ENCODE measurements at places on chromosomes 12 and 14. TPM values are rescaled to one million over a fixed set of nuclear protein-coding genes. Genes with fewer than 3 reads are reported as not detected.

The OTX2 gene
- not detected for total RNA-seq

The DACT1 gene
- total RNA-seq: 0.47 TPM

The TXNDC16 gene
- 0.78 TPM for total RNA-seq

The SHMT2 gene
- 136 TPM for total RNA-seq

The USP44 gene
- total RNA-seq: 0.09 TPM

The RAD51AP1 gene
- total RNA-seq: 14.9 TPM

The CALM1 gene
- 367 TPM for total RNA-seq

The RHEBL1 gene
- 4.4 TPM for total RNA-seq

The CIROP gene
- total RNA-seq: not detected

The KLRK1 gene
- not detected for total RNA-seq

The TEX52 gene
- not detected for total RNA-seq

The ACOT6 gene
- total RNA-seq: not detected

The KRT83 gene
- total RNA-seq: 2.4 TPM

The EXOC3L4 gene
- total RNA-seq: 1.5 TPM

The DRAM1 gene
- total RNA-seq: 18.2 TPM

The KRT78 gene
- 0.20 TPM for total RNA-seq

The PLXNC1 gene
- total RNA-seq: 0.08 TPM

The TMEM52B gene
- 0.06 TPM for total RNA-seq

The CSAD gene
- total RNA-seq: 4.1 TPM

The MYH7 gene
- total RNA-seq: not detected

The VASH1 gene
- total RNA-seq: 4.3 TPM

The FOXJ2 gene
- 8.2 TPM for total RNA-seq

The MMP14 gene
- 0.52 TPM for total RNA-seq

The MORN3 gene
- total RNA-seq: 0.65 TPM

The ALDH2 gene
- total RNA-seq: 79.4 TPM

The GRIN2B gene
- 5.3 TPM for total RNA-seq

The RERGL gene
- not detected for total RNA-seq

The TAPBPL gene
- 3.6 TPM for total RNA-seq

The POTEG gene
- not detected for total RNA-seq

The BDKRB1 gene
- total RNA-seq: 0.66 TPM

The LMBR1L gene
- total RNA-seq: 17.2 TPM

The IRAK3 gene
- total RNA-seq: 1.3 TPM

The KRT7 gene
- 4,985 TPM for total RNA-seq

The ADGRD1 gene
- 0.56 TPM for total RNA-seq

The PTPRO gene
- total RNA-seq: 0.09 TPM

The ESR2 gene
- total RNA-seq: 0.07 TPM

The ZC2HC1C gene
- 6.7 TPM for total RNA-seq

The TMEM119 gene
- 0.06 TPM for total RNA-seq

The LRCOL1 gene
- not detected for total RNA-seq

The SPSB2 gene
- total RNA-seq: 31.8 TPM

The KCNH5 gene
- total RNA-seq: not detected

The EEF1AKMT3 gene
- total RNA-seq: 5.5 TPM
